ENCODE measurements at places on chromosomes 11 and 22. TPM values are rescaled to one million over a fixed set of nuclear protein-coding genes. Genes with fewer than 3 reads are reported as not detected.

Gene OR9Q2
- not detected for total RNA-seq

DNA sequence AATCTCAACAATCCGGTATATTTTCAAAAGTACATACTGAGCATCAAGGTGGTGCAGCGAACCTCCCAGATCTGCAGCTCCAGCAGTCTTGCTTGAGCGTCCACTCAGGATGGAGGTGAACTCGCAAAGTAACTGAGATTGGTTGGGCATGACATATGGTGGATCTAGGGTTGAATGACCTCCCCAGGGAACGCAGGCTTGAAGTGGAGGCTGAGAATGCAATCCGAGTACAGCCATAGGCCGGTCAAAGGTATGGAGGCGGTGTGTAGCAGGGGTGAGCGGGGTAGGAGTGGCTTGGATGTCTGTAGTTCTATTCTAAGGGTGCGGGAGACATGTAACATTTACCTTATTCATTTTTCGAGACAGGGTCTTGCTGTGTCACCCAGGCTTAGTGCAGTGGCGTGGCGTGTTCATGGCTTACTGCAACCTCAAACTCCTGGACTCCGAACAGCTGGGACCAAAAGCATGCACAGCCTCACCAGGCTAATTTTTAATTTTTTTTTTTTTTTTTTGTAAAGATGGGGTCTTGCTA is 631 bp upstream of the C22orf39 start:
- DNase-seq = peak; percentile 43

Gene OR10D3
- not detected for total RNA-seq

Gene PPM1F
- total RNA-seq = 20.8 TPM

- no peak for DNase-seq
Observed at GRCh38 chr22:25661073-25661472, 80.9 kb upstream of the MYO18B start.

Measured in IMR-90 (cell line).